ENCODE measurements at places on chromosomes 1 and 21. TPM values are rescaled to one million over a fixed set of nuclear protein-coding genes. Genes with fewer than 3 reads are reported as not detected.

FMO4 gene
- 1.2 TPM for total RNA-seq

FALEC gene
- not detected for total RNA-seq

WDR64 gene
- total RNA-seq: not detected

SLAMF8 gene
- total RNA-seq: not detected

SPRR5 gene
- total RNA-seq: not detected

BRINP2 gene
- total RNA-seq: 0.11 TPM

MORN1 gene
- total RNA-seq: 6.2 TPM

RNU1-3 gene
- total RNA-seq: not detected

All from A549 treated with DMSO at 1 μM for 4 hours (cell line).